ENCODE measurements at places on chromosomes 6 and 20.
A peak's percentile ranks its signal among the peaks of the same experiment; 100 is the strongest.

DNA sequence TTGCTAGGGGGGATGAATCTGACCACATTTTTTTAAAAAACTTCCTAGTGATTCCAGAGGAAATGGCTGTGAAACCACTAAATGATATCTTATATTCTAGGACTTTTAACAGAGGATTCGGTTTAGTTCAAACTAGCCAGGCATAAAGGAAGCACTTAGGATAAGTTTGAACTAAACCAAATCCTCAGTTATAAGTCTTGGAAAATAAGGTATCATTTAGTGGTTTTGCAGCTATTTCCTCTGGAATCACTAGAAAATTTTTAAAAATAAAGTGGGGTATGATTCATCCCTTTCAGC is 327.9 kb upstream of the QKI start:
- no peak for DNase-seq

DNA sequence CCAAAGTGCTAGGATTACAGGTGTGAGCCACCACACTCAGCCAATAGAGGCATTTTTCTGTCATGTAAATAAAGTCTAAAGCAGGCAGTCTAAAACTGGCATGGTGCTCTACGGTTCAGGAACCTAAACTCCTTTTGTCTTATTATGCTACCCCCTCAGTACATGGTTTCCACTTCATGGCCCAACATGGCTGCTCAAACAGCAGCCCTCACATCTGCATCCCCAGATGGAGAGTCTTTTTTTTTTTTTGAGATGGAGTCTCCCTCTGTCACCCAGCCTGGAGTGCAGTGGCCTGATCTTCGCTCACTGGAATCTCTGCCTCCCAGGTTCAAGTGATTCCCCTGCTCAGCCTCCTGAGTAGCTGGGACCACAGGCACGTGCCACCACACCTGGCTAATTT is 38.3 kb downstream of the SLC52A3 start:
- no peak for DNase-seq

- no peak for DNase-seq
These were observed 79.8 kb upstream of the ARID1B start for GRCh38 chr6:156697225-156697830.

DNA sequence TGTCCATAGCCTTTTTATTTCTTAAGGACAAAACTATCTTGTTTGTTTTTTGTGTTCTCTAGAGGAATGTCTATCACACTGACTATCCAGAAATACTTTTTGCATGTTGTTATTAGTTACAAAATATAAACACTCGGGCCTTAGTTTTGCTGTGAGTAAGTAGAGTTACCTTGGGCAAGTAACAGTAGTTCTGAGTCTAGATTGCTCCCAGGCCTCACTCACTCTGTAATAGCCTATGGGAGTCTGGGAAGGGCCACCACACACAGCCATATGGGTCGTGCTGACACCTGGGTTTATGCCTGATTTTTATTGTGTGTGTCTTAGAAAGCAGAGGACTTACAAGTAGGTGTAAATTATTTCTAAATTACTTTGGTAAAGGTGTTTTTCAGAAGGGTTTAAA is 185.8 kb downstream of the TMEM242 start:
- no peak for DNase-seq

DNA sequence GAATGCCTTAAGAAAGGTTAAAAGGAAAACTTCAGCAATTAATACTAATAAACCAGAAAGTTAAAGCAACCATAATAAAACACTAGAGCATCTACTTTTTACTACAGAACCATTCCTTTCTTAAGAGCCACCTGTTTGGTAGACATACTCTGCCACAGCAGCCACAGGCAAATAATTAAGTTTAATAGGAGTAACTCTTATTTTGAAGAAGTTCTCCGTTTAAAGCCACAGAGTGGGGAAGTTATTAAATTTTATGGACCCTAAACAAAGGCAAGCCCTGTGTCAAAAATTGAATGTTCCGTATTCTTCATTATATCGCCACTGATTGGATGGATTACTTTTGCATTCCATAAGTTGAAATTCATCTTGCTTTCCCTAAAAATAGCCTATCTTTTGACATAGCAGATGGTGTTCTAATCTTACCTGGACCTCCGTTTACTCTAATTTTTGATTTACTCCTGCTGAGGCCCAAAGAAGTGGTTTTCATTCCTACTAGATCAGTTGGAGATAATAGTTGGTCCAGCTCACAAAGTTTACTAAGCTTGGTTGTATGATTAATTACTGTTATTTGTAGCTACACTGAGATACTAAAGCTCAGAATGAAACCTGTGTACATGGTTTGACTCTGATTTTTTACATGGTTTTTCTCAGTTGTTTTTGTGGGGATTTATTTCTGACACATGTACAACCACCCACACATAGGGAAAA is 140.4 kb upstream of the SUPT3H start:
- DNase-seq: no peak

GRCh38 chr6:156886409-156886808 is 109.2 kb downstream of the ARID1B start:
- no peak for DNase-seq

DNA sequence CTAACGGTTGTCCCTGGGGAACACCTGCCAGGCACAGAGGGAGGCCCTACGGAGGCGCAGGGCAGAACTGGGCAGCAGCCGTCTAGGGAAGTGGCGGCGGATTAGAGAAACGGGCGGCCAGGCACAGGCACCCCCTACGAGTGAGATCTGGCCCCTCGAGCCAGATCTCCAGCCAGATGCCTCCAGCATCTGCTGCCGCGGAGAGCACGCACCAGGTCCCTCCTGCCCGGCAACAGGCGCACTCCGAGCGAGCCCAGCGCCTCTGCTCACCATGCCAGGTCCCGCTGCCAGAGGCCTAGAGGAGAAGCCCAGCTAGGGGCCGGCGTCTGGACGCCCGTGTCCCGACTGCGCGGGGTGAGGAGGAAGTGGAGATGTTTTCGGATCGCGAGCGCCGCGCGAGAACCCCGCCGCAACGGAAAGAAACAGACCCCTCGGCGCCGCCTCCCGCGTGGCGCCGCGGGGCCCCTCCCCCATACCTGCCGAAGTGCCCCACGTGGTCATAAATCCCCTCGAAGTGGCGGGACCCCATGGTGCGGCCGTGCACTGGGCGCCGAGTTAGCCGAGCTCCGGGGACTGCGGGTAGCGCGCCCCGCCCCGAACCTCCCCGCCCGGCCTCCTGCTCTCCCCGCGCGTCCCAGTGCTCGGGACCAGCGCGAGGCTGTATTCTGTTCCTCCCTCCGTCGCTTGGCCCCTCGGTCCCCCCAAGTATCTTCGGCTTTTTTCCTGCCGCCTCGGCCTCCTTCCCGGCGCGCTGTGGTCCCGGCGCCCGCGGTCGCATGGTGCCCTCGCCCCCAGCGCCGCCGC is at the start of gene SLC22A16:
TSS of gene SLC22A16 (minus strand) at position 568 of the 804 bp plus-strand sequence. CDS start at position 529, 39 bp downstream.
- DNase-seq: peak; percentile 45

GRCh38 chr6:147381712-147382111 is 126.8 kb upstream of the SAMD5 start:
- DNase-seq: no peak

GRCh38 chr6:11121851-11122250 is 10.3 kb upstream of the ERVFRD-1 start:
- DNase-seq: no peak

DNA sequence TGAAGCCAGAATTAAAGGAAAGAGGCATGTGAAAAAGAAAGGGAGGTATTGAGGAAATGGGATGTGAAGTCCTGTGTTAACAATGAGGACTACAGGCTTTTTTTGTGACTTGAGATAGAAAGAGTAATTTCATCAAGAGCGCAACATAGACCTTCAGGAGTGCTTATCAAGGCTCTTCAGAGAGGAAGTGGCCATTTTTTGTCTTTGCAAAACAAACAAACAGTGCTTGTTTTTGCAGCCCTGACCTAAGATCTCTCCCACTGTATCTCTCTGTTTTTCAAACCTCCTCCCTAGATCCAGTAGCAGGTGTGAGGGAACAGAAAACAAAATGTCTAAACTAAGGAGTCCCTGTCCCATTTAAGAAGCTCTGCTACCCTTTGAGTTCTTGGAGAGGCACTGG is 710.3 kb upstream of the MARCKS start:
- no peak for DNase-seq

- no peak for DNase-seq
These were observed 13.1 kb downstream of the KCNS1 start for GRCh38 chr20:45087814-45088213.

All from hematopoietic multipotent progenitor cell treated with erythropoietin and hydrocortisone succinate and interleukin-3 and kit ligand, for 8 days (in vitro differentiated cells).